ENCODE measurements at places on chromosomes 6 and 20.

DNA sequence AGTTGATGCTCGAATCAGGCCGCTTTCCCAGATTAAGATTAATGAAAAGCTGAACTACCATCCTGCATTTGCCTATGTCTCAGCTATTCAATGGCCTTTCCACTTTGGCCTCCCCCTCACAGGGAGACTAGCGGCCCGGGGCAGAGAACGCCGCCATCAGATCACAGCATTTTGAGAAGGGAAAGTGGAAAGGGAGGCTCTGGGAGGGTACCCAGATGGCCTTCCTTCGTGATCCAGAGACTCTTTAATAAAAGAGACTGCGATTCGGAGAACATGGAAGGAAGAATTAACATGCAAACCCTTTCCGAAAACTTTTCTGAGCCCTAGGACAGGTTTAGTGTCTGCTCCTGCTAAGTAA, 533 bp downstream of the MRPS18A start:
- DNase-seq, result no peak

DNA sequence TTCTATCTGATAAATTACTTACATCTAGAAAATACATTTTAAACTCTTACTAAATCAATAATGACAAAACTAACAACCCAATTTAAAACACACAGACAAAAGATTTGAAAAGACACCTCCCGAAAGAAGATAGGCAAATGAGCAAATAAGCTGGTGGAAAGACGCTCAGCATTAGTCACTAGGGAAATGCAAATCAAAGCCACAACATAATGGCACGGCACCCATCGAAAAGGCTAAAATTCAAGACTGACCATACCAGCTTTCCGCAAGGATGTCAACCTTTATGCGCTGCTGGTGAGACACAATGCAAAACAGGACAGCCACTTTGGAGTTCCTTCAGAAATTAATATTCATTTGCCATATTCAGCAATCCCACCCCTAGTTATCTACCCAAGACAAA, 25.9 kb downstream of the TAF4 start:
- no peak for DNase-seq

GRCh38 chr6:128412680-128413079, 107.7 kb downstream of the PTPRK start:
- DNase-seq, result no peak

DNA sequence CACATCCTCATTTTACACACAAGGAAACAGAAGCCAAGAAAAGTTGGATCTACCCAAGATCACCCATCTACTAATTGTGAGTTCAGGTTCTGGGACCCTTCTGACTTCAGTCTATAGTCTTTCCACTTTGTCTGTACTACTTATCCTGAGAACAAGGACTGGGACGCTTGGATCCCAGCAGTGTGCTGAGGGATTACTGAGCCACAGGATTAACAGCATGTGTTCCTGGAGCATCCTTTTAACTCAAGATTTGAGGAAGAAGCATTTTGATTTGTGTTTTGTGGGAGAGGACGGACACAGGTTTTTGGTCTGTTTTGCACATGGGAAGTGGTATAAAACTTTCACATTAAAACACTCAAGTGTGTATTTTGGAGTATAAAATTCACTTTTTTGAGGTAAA, 4.4 kb downstream of the ENPP4 start:
- no peak for DNase-seq

Measured in NCI-H2029 treated with DMSO at 0.1 percent for 48 hours (cell line).